ENCODE measurements at places on chromosomes 11 and 22. TPM values are rescaled to one million over a fixed set of nuclear protein-coding genes. Genes with fewer than 3 reads are reported as not detected.

The BATF2 gene
- 0.72 TPM for total RNA-seq

The ROBO4 gene
- total RNA-seq = not detected

The POU2AF2 gene
- not detected for total RNA-seq

The LINC01488 gene
- total RNA-seq = not detected

The CLDN5 gene
- 0.26 TPM for total RNA-seq

The MS4A7 gene
- total RNA-seq = not detected

The TTC28 gene
- total RNA-seq = 12.6 TPM

The SOX10 gene
- total RNA-seq = 2.4 TPM

The INPP5J gene
- 4.7 TPM for total RNA-seq

The ANO9 gene
- 12.3 TPM for total RNA-seq

Data from H9 (cell line).